H9 (cell line): ENCODE measurements at places on chromosomes 16 and 17. TPM values are rescaled to one million over a fixed set of nuclear protein-coding genes. Genes with fewer than 3 reads are reported as not detected.
A peak's percentile ranks its signal among the peaks of the same experiment; 100 is the strongest.

DNA sequence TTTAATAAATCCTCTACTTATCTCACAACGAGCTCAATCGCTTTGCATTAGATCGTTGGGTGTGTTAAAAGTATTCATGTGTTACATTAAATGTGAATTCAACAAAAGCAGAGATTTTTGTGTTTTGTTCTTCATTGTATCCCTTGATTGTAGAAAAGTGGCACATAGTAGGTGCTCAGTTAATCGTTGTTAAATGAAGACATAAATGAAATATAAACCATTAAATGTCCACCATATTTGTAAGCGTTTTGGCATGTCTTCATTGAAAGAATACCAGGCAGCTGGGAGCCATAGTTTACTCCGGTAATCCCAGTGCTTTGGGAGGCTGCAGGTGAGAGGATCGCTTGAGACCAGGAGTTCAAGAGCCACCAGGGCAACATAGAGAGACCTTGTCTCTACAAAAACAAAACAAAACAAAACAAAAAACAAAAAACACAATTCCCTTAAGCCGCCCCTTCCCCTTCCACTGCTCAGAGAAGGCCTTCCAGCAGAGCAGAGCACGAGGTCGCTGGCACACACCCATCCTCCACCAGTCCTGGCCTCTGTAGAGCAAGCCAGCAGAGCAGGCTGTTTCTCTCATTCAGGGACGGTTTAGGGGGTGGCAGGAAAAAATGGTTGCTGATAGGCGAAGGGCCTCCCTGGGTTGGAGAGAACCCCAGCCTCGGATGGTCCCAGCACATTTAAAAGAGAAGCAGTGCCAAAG is 673 bp upstream of the CHD9 start:
- no peak for DNase-seq

DNA sequence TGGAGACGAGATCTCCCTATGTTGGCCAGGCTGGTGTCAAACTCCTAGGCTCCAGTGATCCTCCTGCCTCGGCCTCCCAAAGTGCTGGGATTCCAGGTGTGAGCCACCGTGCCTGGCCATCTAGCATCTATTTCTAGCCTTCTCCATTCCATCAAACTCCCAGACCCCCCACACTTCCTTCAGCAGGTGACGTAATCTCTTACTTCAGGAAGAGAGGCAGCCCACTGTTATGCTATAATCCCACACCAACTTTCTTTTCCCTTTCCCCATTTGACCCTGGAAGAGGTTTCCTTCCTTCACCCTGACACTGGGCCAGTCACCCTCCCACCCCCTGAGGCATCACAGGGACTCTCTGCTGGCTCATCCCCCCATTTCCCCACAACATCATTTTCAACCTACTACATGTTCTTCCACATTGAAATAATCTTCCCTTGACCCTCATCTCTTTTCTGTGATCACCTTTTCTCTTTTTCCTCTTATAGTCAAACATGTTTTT is 7.6 kb downstream of the ITGA2B start:
- no peak for DNase-seq

- no peak for DNase-seq
Measured at GRCh38 chr16:63925221-63925620, 1196.6 kb downstream of the CDH11 start.

KCTD13 gene
- 16.8 and 18.3 TPM in 2 replicates for total RNA-seq

LLGL2 gene
- total RNA-seq, result 85.9 and 90.4 TPM in 2 replicates

DNA sequence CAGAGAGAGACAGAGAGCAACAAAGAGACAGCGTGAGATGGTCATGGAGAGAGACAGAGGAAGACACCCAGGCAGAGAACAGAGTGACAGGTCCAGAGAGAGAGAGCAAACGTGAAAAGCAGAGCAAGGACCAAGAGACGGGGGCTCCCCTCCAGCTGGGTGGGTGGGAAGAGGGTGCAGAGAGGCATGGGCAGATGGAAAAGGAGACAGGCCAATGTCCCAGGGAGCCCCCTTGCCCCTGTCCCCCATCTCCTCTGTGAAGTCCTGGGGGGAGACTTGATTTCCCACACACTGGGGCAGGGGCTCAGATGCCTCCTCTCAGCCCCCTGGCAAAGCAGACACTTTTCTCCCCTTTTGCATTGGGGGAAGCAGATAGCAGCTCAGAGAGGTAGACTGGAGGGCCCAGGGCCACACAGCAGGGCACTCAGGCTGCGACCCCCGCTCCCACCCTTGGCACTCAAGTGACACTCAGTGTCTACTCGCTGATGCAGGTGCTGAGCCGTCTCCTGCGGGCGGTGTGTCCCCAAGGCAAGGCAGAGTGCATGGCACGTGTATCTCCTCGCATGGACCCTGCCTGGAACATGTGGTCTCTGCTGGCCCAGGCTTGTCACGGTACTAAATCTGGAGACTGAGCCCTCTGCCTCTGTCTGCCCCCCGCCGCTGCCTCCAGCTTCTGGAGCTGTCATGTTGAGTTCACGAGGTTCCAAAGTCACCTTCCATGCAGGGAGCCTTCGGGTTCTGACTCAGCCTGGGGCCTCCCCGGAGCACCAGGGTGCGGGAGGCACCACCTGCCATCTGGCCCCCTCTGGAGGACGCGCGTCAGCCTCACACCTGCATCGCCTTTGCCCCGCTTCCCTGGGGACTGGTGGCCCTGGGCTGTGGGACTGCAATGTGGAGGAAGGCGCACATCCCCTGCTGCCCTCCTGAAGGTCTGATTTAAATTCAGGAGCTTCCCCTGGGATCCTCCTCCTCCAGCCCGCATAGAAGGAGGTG is 215.9 kb upstream of the GSE1 start:
- DNase-seq, result peak; percentile 52
